Activated CD4-positive, alpha-beta memory T cell treated with anti-CD3 and anti-CD28 coated beads, Interleukin-2, amount 10 ng/mL, durations not matched to agents 7 days and 5 days (primary cell): ENCODE measurements at places on chromosomes 2 and 18. TPM values are rescaled to one million over a fixed set of nuclear protein-coding genes. Genes with fewer than 3 reads are reported as not detected.

DNA sequence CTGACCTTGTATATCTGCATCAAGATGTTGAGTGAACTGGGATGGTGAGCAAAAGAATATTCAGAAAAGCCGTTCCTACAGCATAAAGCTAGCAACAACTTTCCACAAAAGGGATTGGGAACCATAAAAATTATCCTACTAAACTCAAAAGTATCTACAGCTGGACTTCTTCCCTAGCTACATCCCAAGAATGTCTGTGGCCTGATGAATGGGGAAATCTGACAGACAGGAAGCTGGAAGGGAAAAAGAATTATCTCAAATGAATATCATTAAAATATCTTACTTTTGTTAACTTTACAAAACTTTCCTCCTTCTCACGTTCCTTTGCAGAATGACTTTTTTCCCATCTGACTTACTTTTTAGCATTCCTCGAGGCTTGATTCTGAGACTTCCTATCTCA is 150.9 kb downstream of the PDE11A start:
- DNase-seq, result no peak

DNA sequence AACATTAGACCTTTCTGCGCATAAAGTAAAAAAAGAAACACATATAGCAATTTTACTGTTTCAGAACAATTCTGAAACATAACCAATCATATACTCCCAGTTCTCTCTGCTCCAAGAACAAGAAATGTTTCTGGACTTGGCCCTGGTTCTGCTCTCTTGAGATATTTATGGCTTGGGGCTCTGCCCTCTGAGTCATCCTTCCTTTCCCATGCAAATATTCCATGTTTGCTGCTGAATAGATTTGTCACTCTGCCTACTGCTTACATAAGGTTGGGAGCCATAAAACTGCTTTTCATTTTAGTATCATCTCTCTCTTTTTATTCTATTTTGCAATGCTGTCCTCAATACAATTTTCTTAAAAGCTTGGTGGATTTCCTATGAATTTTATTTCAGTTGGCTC is 499.6 kb upstream of the ACVR2A start:
- no peak for DNase-seq

Gene SLC5A7
- not detected for total RNA-seq

DNA sequence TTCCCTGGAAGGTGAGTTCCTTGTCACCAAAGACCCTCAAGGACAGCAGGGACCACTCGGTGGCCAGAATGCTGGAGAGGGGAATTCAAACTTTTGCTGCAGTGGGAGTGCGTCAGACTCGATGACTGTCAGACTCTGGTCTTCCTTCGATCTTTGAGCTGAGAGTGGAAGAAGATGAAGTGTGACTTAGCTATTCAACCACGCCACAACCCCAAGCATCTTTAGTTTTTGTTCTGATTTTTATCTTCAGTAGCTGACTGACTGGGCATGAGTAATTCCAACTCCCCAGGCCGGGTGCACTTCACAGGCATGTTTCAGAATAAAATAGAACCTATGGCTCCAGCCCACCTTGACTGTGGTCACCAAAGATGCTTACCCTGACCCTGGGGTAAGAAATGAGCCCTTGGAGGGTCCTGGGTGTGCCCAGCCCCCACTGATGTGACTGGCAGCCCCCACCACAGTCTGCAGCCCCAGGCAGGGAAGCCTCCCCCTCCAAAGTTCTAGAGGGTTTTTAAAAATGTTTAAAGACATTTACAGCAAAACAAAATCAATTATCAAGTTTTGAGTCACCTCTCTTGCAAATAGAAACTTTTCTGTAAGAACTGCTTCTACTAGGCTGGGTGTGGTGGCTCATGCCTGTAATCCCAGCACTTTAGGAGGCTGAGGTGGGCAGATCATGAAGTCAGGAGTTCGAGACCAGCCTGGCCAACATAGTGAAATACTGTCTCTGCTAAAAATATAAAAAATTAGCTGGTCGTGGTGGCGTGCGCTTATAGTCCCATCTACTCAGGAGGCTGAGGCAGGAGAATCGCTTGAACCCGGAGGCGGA is 24.9 kb upstream of the YWHAQ start:
- peak; percentile 72 for DNase-seq

Gene SSB
- 81.6 TPM for total RNA-seq

DNA sequence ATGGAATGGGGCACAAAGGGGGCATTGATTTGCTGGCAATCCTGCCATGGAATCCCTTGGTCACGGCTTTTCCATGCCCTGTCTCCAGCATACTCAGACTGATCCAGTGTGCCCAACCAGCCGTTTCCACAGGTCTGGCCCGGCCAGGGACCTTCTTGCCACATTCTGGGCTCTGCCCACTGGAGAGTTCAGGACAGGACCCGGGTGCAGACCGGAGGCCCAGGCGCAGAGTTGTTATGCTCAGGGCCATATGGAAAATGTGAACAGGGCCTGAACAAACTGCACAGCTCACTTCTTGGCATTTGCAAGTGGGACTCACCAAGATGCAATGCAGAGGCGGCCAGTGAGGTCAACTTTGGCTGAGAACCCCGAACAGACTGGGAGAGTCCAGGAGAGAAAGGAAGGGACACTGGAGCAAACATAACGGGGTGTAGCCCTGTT is 15.6 kb upstream of the ASAP2 start:
- DNase-seq, result no peak

GRCh38 chr2:176002688-176003210 is 682 bp upstream of the LNPK start:
- no peak for DNase-seq

- DNase-seq, result no peak
These were observed 278.7 kb upstream of the PXDN start for GRCh38 chr2:2022941-2023586.

GRCh38 chr18:74476140-74476539 is 19.0 kb upstream of the DIPK1C start:
- no peak for DNase-seq

DNA sequence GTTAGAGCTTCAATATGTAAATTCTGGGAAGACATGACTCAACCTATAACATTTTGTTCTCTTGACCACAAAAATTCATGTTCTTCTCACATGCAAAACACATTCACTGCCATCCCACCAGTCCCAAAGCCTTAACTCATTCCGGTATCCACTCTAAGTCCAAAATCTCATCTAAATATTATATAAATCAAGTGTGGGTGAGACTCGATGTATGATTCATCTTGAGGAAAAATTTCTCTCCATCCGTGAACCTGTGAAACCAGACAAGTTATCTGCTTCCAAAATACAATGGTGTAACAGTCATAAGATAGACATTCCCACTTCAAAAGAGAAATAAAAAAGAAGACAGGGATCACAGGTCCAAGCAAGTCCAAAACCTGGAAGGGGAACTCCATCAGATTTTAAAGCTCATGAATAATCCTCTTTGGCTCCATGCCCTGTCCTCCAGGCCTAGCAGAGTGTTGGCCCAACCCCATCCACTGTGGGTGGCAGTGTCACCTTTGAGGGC is 101.3 kb downstream of the RAD51AP2 start:
- no peak for DNase-seq

GRCh38 chr2:54586494-54586893 is 130.4 kb downstream of the SPTBN1 start:
- no peak for DNase-seq

Gene RIT2
- total RNA-seq, result not detected

Gene DSG4
- not detected for total RNA-seq

- DNase-seq, result no peak
These were observed 300.0 kb upstream of the CHAC2 start for GRCh38 chr2:53467467-53468180.

- no peak for DNase-seq
These were observed 48.4 kb downstream of the NEMP2 start for GRCh38 chr2:190486037-190486623.

- peak; percentile 74 for DNase-seq
These were observed 44.5 kb downstream of the USP34 start for GRCh38 chr2:61426267-61426897.

GRCh38 chr18:54240629-54241107 is 16.2 kb upstream of the MBD2 start:
- DNase-seq, result no peak

- DNase-seq, result peak; percentile 25
These were observed 37.4 kb downstream of the ZNF236 start for GRCh38 chr18:76859474-76860339.

Gene BCL11A
- total RNA-seq, result not detected

- no peak for DNase-seq
These were observed 104.2 kb downstream of the SH3BP4 start for GRCh38 chr2:235055891-235056516.

DNA sequence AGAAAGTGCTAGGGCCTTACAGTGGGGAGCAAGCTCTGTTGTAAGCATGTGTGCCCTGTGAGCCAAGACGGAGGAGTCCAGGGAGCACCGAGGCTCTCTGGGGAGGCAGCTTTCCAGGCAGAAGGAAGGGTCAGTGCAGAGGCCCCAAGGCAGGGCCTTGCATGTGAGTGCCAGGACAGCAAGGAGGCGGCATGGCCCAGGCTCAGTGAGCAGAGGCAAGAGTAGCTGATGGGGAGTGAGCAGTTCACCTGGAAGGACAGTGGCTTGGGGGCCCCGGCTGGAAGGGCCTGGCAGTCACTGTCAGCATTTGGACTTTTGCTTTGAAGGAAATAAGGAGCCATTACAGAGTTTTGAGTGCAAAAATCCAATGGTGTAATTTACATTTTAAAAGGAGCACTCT is 223.8 kb upstream of the RAB12 start:
- DNase-seq, result no peak

GRCh38 chr18:78955051-78955450 is 24.6 kb upstream of the SALL3 start:
- DNase-seq, result no peak

Gene M1AP
- total RNA-seq, result not detected

DNA sequence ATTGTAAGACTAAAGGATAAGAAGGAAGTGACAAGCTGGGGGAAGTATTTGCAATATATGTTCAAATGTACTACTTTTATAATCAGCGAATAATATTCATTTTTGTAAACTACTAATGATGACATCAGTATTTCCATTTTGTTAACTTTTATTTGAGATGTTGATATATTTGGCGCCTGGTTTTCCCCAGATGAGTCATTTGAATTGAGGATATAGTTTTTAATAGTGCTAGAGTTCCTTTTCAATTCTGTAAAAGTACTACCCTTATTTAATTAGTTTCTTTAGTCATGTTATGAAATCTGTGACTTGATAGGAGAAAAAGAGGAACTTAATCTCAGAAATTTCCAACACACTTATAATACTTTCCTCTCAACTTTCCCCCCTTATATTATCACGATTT is 495.3 kb downstream of the IRS1 start:
- DNase-seq, result no peak

GRCh38 chr2:60429681-60430080 is 123.8 kb downstream of the BCL11A start:
- no peak for DNase-seq

Gene MOCOS
- 0.25 TPM for total RNA-seq

Gene IL36B
- not detected for total RNA-seq

Gene MYCN
- not detected for total RNA-seq

DNA sequence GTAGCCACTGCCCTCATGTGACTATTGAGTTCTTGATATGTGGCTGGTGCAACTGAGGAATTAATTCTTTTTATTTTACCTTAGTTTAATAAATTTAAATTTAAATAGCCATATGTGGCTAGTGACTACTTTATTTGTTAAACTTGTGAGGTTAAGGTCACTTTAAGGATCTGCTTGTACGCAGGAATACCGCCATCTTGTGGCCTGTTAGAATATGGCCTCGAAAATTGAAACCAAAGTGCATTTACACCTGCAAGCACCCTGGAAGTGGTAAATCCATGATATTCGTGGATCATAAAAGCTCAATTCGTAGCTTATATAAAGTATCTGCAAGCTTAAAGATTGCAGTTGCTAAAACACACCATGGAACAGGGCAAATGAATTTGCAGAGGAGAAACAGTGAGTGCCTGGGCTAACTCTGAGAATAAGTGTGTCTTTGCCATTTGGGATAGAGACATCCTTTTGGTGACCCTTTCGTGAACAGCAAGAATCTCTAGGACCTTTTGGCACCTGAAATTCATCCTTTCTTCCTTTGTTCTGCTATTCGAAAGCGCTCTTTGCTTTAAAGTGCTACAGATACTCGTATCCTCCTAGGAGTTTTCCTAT is 59.9 kb upstream of the REG3A start:
- DNase-seq, result no peak

GRCh38 chr2:121004950-121005349 is 269.3 kb downstream of the GLI2 start:
- no peak for DNase-seq

DNA sequence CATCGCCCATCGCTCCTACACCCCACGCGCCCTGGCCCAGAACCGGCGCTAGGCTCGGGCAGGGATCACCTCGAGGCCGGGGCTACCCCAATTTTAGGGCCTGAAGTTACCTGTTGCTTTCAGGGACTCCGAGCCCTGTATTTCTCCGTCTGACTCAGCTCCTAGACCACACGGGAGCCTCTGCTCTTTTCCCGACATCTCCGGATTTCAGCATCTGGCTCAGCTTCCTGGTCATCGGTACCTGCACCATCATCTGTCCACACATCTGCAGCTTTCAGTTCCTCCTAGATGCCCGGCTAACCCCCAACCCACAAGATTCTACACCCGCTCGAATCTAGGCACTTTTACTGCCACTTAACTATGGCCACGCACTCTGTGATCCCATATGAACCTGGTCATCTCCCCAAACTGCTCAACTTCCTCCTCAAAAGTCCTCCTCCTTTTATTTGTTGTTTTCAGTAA is 12.1 kb upstream of the HMSD start:
- no peak for DNase-seq

DNA sequence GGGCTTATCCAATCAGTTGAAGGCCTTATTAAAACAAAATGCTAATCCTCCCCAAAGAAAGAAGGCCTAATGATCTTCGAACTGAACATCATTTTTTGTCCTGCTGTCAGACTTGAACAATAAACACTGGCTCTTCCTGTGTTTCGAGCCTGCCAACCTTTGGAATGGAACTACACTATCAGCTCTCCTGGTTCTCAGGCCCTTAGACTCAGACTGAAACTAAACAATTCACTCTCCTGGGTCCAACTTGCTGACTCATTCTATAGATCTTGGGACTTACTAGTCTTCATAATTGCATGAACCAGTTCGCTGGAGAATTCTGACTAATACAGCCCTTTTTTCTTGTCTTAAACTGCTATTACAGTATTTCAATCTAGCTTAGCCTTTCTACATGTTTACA is 235.2 kb downstream of the LNPK start:
- no peak for DNase-seq

Gene SUMO1
- 99.7 TPM for total RNA-seq

- no peak for DNase-seq
These were observed 269.2 kb upstream of the SESTD1 start for GRCh38 chr2:179533875-179534274.

DNA sequence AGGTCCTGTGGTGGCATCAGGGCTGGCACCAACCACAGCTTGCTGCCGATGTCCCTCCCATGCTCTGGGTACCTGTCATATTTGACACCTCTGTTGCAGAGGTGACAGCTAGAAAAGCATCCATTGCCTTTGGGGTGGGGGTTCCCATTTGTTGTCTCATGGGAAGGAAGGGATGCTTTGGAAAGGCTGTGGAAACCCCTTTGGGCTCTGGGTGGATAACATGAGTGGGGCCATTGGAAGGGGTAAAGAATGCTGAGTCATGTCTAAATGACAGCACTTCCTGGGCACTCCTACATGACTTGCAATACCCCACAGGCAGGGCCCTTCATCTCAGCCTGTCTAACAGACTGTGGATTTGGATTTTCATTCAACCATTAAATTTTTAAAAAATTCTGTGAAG is 27.8 kb downstream of the CTIF start:
- no peak for DNase-seq

Gene LGALSL
- 2.1 TPM for total RNA-seq
